ENCODE measurements at places on chromosomes 5 and 9.

- DNase-seq, result no peak
Observed at GRCh38 chr5:156984064-156984463, 21.0 kb upstream of the TIMD4 start.

GRCh38 chr5:139481122-139481533 is 1.4 kb downstream of the STING1 start:
- DNase-seq, result no peak

GRCh38 chr9:1837453-1838084 is 177.6 kb upstream of the SMARCA2 start:
- no peak for DNase-seq

DNA sequence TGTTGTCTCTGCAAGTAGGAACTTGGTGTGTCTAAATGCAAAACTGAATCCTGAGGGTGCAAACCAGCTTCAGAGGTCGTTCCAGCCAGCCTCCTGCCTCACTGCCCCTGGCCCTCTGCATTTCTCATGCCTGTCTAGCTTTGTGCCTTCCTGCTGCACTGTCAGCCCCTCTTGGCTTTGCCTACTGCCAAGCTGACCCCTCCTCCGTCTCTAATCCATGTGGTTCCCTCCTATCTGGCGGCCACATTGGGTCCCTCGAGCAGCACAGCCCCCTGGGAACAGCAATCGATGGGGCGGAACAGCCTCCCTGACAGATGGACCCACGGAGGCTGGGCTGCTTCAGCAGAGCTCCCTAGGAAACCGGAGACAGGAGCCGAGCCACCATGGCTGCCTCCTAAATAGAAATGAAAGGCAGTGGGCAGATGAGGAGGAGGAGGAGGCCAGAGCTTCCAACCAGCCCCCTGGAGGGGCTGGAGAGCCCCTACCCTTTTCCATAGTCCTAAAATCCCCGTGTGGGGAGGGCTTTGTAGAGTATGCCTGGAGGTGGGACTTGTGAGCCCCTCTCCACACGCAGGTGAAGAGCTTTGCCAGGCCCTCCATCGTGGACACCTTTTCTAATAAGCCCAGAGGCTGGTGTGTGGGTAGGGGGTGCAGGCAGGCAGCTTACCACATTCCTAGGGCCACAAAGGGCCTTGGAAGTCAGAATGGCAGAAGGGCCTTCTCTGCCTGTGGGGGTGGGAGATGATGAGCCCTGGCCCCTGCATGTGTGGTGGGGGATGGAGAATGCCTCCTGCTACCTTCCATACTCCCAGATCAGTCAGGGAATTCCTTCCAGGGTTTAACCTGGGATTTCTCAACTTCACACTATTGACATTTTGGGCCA is 9.2 kb upstream of the CXXC5 start:
- DNase-seq, result no peak

DNA sequence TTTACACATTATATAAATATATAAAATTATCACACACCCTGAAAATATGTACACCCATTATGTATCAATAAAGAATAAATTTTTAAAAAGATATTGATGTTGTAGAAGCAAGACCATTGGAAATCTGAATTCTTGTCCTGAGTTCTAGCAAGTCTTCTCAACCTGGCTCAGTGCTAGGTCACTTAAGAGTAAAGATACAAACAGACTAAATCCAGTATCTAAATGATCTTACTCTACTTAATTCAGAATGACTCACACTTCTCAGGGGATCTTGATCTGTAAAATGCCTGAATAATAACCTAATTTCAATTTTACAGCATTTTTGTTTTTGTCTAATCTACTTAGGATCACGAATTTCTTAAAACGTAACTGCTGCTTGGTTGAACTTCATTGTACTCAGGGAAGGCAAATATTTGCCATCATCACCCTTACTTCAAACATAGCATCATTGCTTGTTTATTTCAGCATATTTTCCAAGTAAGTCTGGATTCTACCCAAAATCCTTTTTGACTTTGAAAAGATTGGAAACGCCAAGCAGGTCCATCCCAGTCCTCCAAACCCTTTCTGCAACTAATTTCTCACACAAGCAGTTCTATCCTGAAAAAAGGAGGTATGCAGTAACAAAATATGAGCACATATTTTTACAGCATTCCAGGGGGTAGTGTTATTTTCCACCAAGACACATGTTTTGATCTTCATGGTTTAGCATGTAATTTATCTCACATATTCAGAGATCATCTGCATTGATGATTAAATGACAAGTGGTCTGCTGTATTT is 582.6 kb downstream of the PSAT1 start:
- DNase-seq, result no peak

GRCh38 chr9:111348821-111349271 is 18.8 kb upstream of the OR2K2 start:
- no peak for DNase-seq

DNA sequence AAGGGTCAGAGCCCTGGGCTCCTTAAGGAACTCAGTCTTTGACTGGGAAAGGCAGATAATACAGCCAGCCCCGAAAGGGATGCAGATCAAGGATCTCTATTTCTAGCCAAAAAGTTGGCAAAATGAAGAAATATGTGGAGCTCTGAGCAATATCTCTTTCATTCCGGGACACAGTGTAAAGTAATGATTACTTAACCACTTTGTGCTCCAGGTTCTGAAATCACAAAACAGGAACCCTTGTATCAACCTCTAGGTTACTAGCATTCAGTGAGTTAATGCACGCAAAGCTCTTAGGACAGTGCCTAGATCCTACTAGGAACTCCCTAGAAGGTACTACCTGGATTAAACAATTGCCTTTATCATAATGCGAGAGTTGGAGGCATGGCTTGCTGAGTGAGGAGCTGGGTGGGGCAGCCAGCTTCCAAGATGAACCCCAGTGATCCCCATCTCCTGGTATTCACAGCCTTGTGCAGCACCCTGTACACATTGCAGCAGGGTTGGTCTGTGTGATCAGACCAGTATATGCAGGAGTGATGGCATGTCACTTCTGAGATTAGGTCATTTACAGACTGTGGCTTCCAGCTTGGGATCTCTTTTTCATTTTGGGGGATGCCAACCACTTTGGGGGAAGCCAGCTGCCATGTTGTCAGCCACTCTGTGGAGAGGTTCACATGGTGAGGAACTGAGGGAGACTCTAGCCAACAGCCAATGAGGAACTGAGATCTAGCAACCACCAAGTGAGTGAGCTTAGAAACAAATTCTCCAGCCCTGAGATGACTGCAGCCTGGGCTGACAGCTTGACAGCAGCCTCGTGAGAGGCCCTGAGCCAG is 103.1 kb upstream of the SLC44A1 start:
- no peak for DNase-seq

- DNase-seq, result no peak
Observed at GRCh38 chr5:5178136-5178535, 38.0 kb downstream of the ADAMTS16 start.

- no peak for DNase-seq
Observed at GRCh38 chr5:32206509-32207354, 32.6 kb upstream of the GOLPH3 start.

DNA sequence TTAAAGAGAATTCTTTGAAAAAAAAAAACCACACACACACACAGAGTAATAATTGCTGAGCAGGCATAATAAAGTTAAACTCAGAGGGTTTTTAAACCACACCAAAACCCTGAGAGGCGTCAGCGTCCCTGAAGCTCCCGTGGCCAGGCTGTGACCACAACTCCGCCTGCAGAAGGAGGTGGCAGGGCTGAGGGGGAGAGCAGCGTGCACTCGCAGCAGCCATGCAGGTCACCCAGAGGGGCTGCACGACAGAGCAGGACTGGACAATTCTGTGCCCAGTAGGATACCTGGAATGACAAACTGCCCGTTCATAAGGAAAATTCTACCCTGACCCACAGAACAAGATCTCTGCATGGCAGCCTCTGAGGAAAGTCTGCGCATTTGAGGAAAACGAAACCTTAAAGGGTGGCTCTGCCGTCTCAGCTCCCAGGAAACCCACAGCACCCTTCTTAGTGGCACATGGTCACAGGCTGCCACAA is 44.0 kb downstream of the ROR2 start:
- DNase-seq, result no peak

DNA sequence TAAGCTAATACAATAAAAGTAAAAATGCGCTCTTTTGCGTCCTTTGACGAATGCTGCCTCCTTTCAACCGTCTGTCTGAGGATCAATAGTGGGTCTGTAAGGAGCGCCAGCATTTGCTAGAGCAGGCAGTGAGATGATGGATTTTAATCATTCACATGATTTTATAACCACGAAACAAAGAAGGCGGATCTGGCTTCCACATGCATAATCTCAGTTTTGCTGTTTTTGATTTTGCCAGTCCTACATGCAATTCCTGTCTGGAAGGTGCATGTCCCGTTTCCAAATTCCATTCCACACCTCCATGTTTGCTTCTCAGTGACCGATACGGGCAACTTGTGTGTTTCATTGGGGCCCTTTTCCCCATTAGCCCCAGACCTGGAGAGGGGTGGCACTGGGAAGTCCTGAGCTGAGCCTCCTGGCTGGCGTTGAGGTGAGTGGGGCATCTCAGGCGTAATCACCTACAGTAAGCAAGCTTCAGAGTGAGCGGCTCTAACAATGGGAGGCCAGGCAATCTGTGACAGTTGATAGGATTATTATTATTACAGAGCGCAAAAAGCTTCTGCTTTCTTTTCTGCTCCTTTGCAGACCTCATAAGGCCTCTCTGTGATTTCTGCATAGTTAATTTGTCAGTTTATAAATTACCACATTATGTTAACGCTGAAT is 405.4 kb downstream of the ZSWIM6 start:
- DNase-seq, result no peak

DNA sequence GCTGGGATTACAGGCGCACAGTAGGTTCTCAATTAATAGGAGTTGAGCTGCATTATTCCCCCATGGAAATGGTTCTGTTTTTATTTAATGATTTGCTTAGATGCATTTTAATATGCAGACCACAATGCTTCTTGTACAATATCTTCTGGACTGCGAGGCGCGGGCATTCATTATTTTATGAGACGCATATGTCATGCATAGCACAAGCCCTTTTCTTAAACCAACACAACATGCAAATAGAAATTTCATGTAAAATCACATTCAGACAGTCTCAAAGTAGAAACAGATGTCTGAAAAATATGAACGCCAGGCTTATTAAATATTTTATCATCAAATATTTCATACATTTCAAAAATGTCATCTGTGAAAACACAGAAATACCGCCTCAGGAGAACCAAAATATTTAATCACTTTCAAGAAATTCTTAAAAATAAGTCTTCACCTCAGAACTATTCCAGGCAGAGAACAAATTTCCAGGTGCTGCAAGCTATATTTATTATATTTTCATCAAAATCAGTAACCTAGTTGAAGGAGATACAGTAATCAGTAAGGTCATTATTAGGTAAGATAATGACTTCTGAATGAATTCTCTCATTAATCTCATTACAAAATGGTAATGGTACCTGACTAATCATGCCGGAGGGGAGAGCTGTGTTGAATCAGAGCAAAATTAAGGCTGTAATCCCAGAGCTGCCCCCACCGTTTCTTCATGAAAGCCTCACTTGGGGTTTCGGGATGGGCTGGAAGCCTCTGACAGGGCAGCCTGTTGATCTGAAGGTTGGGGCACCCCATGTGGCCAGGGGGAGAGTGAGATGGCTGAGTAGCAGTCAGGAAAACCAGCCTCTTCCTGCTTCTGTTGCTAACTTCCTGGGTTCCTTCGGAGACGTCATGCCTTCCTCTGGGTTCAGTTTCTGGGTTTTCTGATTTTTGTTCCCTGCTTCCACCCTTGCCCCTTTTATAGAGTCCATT is 133.9 kb upstream of the ZNF618 start:
- DNase-seq, result no peak

- no peak for DNase-seq
Observed at GRCh38 chr5:14492331-14492964, 89.1 kb upstream of the OTULINL start.

DNA sequence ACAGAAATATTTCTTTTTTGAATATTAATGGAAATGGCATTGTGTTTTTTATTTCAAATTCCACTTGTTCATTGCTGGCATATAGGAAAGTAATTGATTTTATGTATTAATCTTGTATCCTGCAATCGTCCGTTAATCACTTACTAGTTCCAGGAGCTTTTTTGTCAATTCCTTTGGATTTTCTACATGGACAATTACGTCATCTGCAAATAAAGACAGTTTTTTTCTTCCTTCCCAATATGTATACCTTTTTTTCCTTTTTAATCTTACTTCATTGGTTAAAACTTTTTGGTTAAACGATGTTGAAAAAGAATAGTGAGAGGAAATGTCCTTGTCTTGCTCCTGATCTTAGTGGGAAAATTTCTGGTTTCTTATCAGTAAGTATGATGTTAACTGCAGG is 1.5 kb upstream of the TIFAB start:
- no peak for DNase-seq

- no peak for DNase-seq
Observed at GRCh38 chr5:135333732-135334515, 65.1 kb downstream of the MACROH2A1 start.

- no peak for DNase-seq
Observed at GRCh38 chr9:36985769-36986467, 48.1 kb downstream of the PAX5 start.

GRCh38 chr5:59887274-59887673 is 6.3 kb downstream of the PDE4D start:
- DNase-seq, result no peak

DNA sequence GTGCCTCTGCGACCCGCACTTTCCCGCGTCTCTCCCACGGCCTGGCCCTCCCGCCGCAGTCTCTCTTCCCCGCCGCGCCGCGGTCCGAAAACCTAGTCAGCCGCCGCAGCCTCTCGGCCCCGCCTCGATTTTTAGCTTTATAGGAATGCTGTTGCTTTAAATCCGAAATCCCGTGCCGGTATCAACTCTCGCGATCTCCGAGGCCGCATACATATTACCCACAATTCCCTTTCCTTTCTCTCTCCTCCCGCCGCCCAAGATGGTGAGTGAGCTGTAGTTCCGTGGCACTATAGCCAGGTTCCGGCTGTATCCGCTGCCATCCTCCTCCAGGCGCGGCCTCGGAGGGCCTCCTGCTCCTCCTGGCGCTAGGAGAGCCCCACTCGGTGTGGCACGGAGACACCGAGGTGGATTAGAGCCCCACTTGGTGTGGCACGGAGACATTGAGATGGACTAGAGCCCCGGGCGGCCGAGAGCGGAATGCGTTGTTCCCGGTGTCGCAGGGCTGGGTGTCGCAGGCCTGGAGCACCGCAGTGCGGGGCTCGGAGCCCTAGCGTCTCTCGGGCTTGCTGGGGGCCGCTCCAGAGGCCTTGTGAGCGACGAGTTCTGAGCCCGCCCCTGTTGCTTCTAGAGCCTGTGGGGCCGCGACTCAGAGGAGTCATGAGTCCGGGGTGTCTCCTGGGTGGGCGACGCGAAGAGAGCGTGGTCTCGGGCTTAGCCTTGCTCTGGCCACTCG is at the start of the genes MED22 and RPL7A:
TSS of gene MED22 (minus strand) at position 147 of the 733 bp plus-strand sequence. CDS start 1,469 bp downstream, outside the sequence.
TSS of gene RPL7A (plus strand) at position 234 of the 733 bp plus-strand sequence. CDS start at position 260, 26 bp downstream.
- DNase-seq, result peak; percentile 83

GRCh38 chr9:4111233-4112008 is 188.4 kb downstream of the GLIS3 start:
- DNase-seq, result no peak

GRCh38 chr5:68657055-68657961 is 436.5 kb upstream of the SLC30A5 start:
- DNase-seq, result no peak

Data from activated naive CD8-positive, alpha-beta T cell treated with anti-CD3 and anti-CD28 coated beads, Interleukin-2, amount 50 U/mL, for 16 hours (primary cell).